ENCODE measurements at places on chromosomes 3 and 15.

DNA sequence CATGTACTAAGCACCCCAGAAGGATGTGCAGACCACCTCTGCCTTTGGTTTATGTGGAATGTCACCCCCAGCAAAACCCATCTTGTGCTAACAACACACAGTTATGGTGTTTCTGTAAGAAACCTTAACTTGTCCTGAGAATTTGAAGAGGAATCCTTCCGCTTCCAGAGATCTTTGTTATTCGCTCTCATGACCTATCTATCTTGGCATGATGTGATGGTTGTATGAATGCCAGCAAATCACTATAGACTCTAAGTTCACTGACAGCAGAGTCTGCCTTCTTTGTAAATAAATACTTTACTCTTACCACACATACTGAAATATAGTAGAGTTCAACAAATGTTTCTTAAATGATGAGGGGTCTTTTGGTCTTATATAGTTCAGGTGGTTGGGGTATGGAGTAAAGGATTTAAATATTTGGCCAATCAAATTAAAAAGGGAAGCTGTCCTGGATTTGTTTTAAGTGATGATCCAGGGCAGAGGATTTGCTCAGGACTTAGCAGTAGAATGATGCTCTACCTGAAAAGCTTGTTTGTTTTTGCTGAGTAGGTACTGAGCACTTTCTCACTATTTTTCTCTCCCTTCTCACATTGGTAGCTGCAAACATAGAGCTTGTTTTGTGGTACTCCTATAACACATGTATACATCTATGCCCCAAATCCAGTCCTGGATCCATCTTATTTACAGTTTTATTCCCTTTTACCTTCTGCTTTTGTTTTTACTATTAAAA lies 27.9 kb upstream of the RTP1 start:
- DNase-seq: no peak

DNA sequence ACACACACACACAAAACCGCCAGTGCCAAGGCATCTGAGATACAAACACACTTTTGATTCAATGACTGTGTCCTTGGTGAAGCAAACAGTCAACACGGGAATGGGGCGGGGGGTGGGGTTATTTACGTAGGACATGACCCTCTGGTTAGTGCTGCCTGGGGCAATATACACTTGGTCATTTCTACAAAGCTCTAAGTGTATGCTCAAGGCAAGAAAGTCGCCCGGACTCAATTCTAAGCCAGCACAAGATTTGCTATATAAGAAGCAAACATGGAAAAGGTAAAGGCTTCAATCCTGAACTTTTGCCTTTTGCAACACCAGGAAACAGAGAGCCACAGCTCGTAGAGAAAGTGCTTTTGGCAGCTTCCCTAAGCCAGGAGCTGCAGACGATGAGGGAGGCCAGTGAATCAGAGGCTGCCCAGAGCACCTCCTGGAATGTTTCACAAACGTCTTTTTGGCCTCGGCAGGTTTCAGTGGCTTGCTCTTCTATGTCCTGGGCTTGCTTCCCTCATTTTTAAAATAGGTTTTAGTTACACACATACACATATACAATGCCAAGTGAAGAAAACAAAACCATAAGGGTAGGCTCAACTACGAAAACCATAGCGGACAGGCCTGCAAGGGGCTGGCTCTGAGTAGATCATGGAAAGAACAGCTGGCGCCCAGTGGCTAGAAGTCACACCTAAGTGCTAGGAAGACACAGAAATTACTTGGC lies 73.6 kb downstream of the TM4SF4 start:
- DNase-seq: no peak

- DNase-seq: no peak
Measured at GRCh38 chr15:65292938-65293518, 2.8 kb upstream of the RNU5A-1 start.

DNA sequence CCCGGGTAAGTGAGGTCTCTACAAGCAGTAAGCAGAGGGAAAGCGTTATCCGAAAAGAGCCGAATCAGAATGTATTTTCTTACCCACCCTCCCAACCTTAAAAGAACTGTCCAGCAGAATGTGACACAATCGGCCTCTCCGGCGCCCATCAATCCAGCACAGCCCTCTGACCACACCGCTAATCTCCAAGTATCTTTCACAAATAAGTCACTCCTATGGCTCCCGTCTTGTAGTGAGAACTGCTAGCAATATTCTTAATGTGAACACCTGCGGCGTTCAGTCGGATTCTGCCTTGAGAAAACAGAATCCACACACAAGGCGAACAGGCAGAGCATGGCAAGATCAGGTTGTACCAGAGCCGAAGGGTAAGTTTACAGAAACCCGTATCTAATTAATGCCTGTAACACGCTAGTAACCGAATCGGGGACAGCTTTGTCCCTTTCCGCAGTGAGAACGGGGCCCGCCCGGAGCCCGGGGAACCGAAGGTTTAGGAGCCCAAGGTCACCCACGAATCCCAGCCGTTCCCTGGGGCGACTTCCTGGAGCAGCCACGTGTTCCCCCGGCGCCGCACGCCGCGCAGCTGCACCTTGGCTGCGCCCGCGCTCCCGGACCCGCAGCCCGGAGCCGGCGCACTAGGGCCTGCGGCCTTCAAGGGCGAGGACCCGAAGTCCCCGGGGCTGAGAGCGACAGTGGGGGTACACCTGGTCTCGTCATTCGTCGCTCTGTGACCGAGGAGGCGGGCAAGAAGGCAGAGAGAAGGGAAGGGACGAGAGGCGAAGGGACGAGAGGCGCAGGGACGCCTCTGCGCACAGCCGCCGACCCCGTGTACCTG lies 672 bp downstream of the TFRC start:
- no peak for DNase-seq

DNA sequence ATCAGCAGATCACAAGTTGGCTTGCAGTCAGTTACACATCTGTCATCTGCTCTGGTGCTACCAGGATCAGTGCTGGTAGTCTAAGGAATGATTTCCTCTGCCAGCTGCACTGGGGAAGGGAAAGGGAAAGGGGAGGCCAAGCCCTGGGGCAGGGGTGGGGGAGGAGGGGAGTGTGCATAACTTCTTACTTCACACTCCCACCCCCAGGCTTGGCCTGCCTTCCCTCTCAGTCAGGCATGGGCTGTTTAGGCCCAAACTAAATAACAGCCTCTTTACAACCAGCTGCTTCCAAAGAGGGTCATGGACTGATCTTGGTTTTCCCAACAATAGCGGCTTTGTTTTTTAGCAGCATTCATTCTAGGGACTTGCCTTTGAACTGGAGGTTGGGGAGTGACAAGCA lies 86.1 kb upstream of the PSMD6 start:
- no peak for DNase-seq

GRCh38 chr15:64731012-64731804 lies 44.2 kb downstream of the RBPMS2 start:
- DNase-seq: peak; percentile 80

DNA sequence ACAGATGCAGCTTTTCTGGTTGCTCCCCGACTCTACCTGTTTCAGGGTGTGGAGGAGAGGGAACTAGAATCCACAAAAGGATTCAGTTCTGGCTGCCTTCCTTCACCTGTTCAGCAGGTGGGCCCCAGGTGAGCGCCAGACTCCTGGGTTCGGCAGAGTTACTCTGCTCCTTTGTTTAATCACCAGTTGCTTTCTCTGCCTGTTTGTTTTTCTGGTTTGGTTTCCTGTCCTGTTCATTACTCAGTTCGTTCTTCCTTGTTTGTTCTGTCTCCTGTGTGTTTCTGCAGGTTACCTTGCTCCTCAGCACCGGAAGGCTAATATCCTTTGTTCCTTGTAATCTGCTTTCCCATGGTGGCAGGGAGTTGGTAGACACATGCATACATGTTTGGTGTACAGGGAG lies 508.5 kb upstream of the ATP11B start:
- no peak for DNase-seq

DNA sequence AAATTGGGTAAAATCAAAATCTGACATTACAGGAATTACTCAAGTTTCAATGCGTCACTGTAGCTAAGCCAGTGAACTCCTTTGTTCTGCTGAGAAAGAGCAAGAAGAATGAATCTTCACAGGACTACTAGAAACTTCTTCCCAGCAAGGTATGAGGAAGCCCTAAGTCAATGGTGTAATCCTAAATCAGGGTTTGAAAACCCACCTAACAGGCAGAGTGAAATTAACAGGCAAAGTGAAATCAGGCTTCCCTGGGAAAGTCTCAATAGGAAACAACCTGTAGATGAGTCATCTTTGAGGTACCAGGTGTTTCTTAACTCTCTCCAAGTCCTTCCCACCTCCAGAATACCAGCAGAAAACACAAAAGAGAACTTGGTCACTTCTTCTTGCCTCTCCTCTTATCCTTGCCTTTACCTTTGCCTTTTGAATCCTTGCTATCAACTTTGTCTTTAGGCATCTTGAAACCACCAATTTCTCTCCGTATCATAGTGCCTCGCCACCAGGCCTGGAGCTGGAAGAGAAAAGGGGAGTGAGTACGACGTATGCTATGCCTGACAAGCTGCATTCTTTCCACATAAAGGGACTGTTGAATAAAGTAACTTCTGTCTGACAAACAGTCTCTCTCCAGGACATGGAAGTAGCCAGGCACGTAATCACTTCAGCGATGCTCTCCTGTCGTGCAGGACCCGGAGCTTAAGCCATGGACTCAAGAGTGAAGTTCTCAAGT lies 60.6 kb upstream of the RPL35A start:
- no peak for DNase-seq

DNA sequence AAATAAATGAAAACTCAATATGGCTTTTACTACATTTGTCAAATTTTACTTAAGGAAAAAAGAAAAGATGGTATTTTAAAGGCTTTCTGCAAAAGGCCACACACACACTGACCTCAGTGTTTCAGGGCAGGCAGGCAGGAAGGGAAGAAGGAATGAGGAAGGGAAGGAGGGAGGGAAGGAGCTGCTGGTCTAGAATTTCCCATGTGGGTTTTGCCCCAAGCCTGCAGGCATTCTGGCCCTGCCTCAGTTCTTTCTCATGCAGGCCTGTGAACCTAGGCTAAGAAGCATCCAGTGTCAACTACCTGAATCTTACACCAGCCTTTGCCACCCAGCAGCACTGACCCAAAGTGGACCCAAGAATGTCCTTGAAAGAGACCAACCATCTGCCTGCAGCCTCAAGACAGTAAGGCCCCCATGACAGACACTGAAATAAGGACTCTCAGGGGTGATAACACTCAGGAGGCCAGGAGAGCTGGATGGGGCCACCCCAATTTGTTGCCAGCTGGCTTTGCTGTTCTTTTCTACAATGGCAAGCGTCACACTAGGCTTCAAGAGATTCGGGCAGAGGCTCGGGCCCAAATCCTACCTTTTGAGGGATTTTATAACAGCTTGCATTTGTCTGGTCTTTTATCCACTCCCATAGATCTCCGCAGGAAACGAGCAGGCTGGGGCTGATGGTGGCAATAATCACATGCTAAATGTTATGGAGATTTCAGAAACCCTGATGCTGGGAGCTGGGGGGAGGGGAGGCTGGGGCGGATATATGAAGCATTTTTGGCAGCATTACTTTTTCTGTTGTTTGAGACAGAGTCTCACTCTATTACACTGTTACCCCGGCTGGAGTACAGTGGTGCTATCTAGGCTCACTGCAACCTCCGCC lies 51.4 kb downstream of the XXYLT1 start:
- DNase-seq: no peak

DNA sequence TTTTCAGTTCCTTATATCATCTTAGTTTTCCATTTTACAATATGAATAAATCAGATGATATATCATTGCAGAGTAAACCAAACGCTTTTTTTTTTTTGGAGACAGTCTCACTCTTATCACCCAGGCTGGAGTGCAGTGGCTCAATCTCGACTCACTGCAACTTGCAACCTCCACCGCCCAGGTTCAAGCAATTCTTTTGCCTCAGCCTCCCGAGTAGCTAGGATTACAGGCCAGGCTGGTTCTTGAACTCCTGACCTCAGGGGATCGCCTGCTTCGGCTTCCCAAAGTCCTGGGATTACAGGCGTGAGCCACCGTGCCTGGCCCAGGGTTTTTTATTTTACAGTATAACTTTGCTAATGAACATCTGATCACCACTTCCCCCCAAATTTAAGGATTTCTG lies 5.9 kb upstream of the EBLN2 start:
- DNase-seq: no peak

GRCh38 chr15:51328926-51329325 lies 9.5 kb downstream of the CYP19A1 start:
- DNase-seq: no peak

DNA sequence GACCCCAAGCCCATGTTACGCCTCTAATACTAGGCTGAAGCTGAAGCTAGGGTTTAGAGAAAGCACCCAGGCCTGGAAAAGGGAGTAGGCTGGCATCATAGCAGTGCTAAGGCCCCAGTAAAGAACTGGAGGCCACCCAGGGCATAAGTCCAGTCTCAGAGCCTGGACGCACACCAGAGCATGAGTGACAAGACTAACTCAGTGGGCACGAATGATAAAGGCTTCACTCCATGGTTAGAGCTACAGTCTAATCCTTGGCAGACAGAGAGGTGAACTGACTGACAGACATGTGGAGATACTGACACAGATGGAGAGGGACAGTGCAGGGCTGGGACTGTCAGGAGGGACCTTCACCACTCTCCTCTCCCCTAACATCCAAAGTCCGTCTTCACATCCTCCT lies 139.8 kb downstream of the KCNMB2 start:
- no peak for DNase-seq

DNA sequence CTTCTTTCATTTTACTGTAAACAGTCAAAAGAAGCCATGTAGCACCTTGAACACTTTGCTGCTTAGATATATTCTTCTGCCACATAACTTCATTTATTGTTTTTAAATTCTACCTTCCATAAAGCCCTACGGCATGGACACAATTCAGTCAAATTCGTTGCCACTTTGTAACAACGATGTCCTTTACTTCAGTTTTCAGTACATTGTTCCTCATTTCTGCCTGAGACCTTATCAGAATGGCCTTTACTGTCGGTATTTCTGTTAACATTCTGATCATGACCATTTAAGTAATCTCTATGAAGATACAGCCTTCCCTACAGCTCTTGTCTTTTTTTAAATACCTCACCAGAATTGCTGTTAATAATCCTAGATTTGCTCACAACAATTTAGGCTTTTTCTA lies 466.9 kb downstream of the NAALADL2 start:
- no peak for DNase-seq

- no peak for DNase-seq
Measured at GRCh38 chr15:85289677-85290365, 90.6 kb upstream of the AKAP13 start.

- DNase-seq: no peak
Measured at GRCh38 chr3:62144482-62144881, 228.9 kb downstream of the FEZF2 start.

GRCh38 chr3:89113893-89114840 lies 6.7 kb downstream of the EPHA3 start:
- no peak for DNase-seq

DNA sequence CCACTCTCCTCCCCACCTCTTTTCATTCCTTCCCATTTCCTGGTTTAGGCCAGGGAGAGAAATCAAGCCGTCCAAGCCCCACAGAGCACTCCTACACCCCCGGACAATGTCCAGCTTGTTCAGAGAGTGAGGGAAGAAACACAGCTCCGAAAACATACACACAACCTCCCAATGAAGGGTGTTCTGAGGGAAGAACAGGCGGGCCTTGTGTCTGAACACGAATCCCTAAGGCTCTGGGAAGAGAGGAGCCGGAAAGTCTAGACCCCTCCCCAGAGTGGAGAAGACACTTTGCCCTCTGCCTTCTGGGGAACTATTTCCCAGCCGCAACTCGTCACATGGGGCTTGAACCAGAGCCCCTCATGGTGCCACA lies 30.5 kb downstream of the ACAN start:
- no peak for DNase-seq

Data from stimulated activated CD4-positive, alpha-beta T cell treated with anti-CD3 and anti-CD28 coated beads, Interleukin-1b, Interleukin-23, amount 100 ng/mL, for 1 hour (primary cell).